ENCODE measurements at places on chromosomes 16 and 17.

DNA sequence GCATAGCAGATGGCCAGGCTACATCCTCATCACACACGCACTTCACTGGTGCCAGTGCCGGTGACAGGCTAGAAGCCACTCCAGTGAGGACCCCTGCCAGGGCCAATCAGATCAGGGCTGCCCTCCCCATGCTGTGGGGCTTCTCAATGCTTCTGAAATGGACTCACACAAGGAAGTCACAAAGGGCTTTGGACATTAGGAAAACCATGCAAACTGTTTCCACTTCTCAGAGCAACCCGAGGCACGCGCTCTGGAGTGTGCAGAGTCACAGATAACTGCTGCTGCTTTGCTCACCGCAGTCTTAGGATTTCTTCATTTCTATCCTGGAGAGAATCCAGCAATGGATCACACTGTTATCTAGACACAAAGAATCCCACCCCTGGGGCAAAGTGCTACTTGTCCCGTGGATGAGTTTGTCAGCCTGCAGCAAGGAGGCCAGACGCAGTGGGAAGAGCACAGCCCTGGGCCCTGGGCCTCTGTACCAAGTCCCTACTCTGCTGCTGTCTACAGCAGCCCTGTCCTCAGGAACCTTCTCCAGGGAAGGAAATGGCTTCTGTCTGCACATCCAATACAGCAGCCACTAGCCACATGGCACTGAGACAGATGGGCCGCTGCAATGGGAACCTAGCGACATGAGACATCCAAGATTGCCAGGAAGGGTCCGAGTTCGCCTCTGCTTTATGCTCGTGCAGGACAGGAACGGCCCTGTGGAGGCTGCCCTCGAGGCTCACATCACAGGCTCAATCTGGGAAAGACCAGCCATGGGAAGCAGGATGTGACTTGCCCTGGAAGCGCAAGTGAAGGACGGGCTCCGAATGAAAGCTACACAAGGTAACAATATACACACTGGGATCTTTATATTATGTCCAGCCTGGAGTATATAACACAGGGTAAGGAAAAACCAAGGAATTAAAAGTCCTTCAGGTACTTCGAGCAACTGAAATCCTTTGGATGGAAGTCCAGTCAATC, 169.3 kb downstream of the ZFHX3 start:
- no peak for DNase-seq

- DNase-seq = peak; percentile 67
Measured at GRCh38 chr16:88857728-88858339, 907 bp downstream of the TRAPPC2L start.

DNA sequence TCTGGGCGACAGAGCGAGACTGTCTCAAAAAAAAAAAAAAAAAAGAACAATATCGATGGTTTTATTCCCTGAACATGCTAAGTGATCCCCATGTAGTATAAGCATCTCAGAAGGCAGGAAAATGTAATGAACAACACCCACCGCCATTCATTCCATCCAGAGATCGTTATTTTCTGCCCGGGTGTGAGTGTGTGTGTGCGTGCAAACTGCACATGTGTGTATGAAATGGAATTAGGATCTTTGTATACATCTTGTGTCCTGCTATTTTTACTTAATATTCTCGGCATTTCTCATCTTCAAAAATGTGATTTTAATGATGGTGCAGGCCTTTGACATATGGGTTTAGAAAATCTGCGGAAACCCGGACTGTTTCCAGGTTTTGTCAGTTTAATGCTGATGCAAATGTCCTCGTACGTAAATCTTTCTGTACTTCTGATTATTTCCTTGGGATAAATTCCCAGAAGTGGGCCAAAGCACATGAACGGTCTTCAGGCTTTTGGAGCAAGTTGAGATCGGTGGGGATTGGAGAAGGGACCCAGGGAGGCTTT, 254.8 kb downstream of the SEC14L1 start:
- no peak for DNase-seq

DNA sequence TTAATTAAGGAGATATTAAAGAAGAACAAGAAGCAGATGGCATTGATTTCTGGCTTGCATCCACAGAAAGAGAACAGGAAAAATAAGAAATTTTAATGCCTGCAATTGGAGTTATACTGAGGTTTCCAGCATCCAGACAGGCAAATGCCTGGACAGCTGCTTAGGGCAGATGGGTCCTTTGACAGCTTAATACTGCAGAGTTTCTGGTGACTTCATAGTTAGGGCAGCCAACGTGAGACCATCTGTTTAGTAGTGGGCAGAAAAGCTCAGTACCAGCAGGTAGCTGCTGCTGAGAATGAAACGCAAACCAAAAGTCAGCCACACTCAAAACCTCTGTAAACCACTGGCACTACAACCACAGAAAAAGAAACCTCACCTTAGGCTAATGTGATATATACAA, 109.8 kb downstream of the CDK5R1 start:
- DNase-seq = no peak

- DNase-seq = no peak
Measured at GRCh38 chr17:6249732-6250131, 179.6 kb downstream of the WSCD1 start.

GRCh38 chr17:15941781-15942180, 3.1 kb upstream of the ADORA2B start:
- no peak for DNase-seq

- no peak for DNase-seq
Measured at GRCh38 chr17:67328026-67328425, 38.4 kb downstream of the PSMD12 start.

- peak; percentile 44 for DNase-seq
Measured at GRCh38 chr17:38667099-38667786, 7.5 kb downstream of the EPOP start.

DNA sequence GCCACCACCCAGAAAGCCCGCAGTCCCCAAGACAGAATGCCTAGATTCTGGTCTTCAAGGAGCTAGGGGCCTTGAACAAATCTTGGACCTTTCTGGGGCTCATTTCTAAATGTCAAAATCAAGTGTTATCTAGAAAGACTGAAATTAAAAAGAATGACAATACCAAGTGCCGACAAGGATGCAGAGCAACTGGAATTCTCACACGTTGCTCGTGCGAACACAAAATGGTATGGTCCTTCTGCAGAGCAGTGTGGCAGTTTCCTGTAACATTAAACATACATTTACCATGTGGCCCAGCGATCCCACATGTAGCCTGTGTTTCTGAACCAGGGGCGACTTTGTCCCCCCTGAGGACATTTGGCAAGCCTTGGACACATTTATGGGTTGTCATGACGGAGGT, 137.9 kb downstream of the GAS7 start:
- DNase-seq = no peak

DNA sequence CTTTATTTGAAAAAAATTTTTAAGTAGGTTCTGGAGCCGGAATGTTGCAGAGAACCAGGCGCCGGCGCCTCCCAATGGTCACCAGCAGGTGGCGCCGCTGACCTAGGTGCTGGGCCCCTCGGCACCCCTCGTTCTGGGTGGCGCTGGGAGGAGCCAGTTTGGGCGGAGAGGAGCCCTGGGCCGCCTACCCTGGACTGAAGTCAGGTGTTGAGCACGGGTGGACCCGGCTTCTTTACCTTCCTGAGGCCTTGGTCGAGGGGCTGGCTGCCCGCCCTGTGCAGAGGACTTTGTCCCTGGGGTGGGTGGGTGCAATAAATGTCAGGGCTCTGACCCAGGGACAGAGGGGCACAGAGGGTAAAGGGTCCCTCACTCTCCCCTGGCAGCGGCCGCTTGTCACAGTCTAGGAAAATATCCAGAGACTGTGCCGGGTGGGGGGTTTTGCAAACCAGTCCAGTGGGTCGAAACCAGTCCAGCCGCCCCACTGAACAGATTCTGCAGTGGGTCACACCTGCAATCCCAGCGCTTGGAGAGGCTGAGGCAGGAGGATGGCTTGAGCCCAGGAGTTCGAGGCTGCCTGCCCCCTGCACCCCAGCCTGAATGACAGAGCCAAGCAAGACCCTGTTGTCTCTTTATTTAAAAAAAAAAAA, 30.1 kb upstream of the TNFRSF13B start:
- DNase-seq = peak; percentile 70

GRCh38 chr17:61475726-61476125, 23.5 kb downstream of the TBX4 start:
- no peak for DNase-seq

DNA sequence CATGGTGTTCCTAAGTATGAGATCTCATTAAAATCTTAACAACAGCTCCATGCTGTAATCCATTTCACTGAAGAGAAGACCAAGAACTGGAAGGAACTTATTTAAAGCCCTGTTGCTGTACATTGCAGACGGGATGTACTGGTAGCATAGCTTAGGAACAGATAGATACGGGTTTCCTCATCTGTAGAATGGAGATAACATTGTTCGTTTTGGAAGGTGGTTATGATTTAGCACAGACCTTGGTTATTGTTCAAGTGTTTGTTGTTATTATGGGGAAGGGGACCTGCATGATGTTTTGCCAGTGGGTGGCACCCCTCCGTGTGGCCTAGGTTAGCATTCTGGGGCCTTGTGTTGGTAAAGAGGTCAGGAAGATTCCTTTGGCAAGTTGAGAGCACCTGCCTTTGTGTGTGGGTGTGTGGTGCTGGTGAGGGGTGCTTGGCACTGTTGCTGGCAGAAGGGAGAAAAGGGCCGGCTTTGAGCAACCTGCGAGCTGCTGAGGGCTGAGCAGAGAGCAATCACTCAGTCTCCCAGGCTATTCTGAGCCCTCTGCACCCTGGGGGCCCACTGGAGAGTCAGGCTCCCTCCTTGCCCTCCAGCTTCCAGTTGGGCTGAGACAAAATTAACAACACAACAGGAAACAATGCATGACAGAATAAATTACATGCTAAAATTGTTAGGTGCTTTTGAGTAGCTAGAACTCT, 2.3 kb downstream of the TAOK2 start:
- DNase-seq = no peak

DNA sequence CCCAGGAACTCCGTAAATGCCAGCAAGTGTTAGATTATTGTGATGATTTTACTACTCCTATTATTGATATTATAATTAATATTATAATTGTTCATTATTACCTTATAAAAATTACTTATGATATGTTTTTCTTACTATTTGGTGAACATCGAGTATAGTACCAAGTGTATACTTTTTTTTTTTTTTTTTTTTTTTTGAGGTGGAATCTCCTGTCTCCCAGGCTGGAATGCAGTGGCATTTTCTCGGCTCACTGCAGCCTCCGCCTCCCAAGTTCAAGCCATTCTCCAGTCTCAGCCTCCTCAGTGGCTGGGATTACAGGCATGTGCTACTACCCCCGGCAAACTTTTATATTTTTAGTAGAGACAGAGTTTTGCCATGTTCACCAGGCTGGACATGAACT, 347.0 kb downstream of the WWOX start:
- DNase-seq = no peak

DNA sequence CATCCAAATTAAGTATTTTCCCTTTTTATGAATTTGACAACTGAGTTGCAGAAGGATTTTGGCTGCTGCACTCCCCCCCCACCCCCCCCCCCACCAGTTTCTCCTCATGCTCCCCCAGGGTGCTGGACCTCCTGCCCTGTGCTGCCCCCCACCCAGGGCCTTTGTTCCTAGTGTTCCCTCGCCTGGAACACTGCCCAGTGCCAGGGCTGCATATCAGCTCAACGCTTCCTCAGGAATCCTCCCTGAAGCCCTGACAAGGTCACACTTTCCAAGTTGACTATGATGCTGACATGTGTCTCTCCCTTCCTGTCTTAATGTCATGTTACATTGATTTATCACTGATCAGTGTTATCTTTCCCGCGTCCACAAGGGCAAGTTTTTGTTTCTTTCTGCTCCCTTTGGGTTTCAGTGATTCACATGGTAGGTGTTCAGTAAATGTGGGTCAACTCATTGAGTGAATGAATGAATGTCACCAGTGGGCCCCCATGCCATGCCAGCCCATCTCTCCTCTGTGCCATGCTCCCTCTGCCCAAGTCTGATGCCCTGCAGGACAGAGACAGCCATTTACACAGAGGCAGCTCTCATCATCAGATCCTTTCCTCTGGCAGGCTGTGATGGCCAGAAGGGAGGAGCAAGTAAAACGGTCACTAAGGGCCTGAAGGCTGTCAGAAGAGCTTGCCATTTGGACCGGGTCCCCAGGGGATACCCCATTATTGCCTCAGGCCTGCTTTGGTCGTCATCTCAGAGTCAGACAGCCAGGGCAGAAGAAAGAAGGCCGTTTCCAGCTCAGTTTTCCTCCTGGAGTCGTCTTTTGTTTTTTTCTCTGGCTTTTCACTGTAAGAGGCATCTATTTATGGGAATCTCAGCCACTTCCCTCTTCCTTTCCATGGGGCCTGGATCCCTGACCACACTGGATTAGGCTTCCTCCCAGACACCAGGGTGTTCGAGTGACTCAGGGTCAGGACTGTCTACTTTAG, 386.2 kb downstream of the SNX29 start:
- DNase-seq = peak; percentile 46

DNA sequence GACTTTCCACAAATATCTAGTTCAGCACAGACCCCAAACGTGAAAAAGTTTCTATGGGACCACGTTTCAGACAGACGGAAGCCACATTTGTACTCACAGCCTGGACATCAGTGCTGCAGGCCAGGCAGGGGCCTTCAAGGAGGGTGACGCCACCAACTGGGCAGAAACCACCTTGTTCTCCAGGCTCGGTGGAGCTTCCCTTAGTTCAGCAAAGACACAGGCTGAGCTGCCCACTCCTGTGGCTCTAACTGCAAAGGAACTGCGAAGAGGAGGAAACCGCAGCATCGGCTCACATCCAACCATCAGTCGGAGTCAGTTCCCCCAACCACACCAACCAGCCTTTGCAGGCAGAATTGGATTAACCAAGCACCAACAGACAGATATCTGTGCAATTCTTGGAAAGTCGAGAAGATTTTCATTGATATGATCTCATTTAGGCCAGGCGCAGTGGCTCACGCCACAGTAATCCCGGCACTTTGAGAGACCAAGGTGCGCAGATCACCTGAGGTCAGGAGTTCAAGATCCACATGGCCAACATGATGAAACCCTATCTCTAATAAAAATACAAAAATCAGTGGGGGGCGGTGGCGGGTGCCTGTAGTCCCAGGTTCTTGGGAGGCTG, 73.3 kb upstream of the CNEP1R1 start:
- DNase-seq = no peak

DNA sequence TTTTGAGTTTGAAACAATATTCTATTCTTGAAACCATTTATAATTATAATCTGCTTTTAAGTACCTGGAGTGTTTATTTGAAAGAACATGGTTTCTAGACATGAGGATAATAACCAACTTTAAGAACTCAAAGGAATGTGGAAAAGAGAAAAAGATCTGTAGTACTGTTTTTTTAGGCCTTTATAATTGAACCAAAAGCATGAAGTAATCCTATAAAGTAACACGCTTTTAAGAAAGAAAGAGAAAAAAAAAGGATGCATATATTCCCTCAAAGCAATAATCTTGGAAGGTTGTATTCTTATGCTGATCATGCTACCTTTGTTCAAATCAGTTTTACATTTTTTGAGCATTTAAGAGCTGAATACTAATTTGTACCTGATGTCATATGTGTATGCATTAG, 54.0 kb upstream of the RHBDL3 start:
- DNase-seq = no peak

- no peak for DNase-seq
Measured at GRCh38 chr17:82375359-82376041, 3.9 kb downstream of the UTS2R start.

- no peak for DNase-seq
Measured at GRCh38 chr17:80924807-80925610, 66.6 kb upstream of the CHMP6 start.

Data from heart right ventricle (tissue), 16 donors.